ENCODE measurements at places on chromosomes 12 and 14. TPM values are rescaled to one million over a fixed set of nuclear protein-coding genes. Genes with fewer than 3 reads are reported as not detected.

DNA sequence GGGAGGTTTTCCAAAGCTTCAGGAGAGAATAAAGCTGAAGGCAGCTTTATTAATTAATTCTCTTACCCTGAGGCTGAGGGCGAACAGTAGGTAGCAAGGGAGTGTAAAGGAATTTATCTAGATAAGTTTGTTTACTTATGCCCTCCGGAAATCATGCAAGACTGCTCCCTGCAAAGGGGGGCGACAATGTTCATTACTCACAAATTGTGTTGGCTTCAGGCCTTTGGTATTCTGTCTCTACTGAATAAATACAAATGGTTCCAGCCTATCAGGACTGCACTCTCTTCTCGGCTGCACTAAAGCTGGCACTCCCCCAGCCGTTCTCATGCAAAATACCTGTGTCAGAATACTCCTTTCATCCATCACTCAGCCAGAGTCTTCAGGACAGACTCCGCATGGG, 120.8 kb downstream of the PPHLN1 start:
- H3K27ac ChIP-seq, result no peak overlapping the region
- peaks cover 44% of the 10 kb centered on the region for H3K36me3 ChIP-seq
- no peak overlapping the region for H3K4me3 ChIP-seq
- peaks cover 16% of the 10 kb centered on the region for H3K4me1 ChIP-seq

GRCh38 chr12:62299617-62300016, 39.4 kb downstream of the USP15 start:
- H3K27ac ChIP-seq, result no peak overlapping the region
- H3K4me1 ChIP-seq, result peaks cover 41% of the 10 kb centered on the region
- no peaks in the 10 kb centered on the region for H3K27me3 ChIP-seq

Gene CLEC7A
- total RNA-seq, result 1.3 TPM

DNA sequence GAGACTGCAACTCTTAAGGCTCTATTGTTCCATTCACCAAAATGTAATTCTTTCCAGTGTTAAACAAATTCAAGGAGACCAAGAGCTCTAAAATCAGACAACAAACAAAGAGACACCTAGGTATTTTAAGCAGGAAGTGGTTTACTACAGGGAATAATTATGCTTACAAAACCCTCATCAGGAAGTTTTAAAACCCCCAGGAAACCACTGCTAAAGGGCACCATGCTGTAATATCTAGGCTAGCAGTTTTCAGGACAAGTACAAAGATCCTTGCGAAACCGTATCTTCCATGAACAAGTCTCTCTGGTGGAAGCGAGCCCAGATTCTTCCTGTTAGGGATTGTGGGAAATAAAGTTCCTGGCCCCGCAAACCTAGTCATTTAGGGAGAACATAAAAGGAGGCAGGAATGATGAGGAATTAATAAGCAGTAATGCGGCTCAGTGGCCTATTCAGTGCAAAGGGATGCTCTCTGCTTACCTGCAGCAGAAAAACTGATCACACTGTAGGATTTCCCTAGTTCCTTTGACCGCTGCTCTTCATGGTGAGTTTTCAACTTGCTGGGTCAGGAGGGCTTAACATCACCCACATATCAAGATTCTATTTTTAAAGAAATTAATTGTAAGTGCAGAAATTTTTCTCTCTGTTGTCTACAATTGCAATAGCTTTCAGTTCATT, 42.8 kb downstream of the ACSM4 start:
- H3K4me3 ChIP-seq, result no peak overlapping the region
- DNase-seq, result no peak
- no peaks in the 10 kb centered on the region for H3K4me1 ChIP-seq
- no peaks in the 10 kb centered on the region for H3K36me3 ChIP-seq

Gene PTPRO
- 0.82 TPM for total RNA-seq

GRCh38 chr14:40218282-40218941, 786.2 kb upstream of the FBXO33 start:
- no peak overlapping the region for H3K27ac ChIP-seq
- no peaks in the 10 kb centered on the region for H3K27me3 ChIP-seq
- H3K36me3 ChIP-seq, result no peaks in the 10 kb centered on the region
- DNase-seq, result no peak
- H3K4me1 ChIP-seq, result no peaks in the 10 kb centered on the region

DNA sequence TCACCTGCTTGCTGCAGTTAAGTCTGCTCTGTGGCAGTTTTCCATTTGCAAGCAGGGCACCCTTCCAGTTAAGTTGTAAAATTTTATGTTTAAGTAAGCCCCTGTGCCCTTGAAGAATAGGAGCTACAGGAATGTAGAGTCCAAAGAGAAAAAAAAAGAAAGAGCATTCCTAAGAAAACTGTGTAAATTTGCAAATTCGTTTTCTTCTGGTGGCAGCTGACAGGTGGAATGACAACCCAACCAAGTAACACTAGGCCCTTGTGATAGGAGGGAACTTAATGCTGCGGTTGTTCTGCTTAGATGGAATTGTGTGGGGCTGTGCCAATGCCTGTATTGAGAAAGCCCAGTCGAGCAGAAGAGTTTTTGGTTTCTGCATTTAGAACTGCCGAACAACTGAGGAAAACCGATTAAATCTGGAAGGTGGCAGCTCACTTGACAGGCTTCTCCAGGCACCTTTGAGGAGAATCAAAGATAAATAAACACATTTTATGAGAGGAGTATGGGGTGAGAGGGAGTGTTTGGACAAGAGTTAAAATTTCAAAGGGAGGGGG, 280.0 kb downstream of the RAD51B start:
- DNase-seq, result no peak
- H3K4me3 ChIP-seq, result no peak overlapping the region
- H3K27ac ChIP-seq, result no peak overlapping the region

DNA sequence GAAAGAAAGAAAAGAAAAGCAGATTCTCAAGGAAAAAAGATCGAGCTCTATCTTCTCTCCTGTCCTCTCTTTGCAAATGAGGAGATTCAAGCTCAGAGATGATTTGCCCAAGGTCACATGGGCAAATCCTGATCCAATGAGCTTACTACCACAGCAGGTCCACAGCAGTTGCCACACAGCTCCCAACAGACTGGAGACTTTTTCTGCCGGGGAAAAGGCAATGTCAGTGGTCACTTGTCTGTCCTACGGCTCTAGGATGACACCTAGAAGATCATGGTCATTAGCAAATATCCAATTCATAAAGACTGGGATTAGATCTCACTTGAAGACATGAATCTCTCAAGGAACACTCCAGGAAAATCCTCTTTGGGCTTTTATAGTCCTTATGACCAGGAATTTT, 58.8 kb downstream of the TTC7B start:
- H3K36me3 ChIP-seq, result no peaks in the 10 kb centered on the region
- H3K27ac ChIP-seq, result peak overlapping the region; percentile 80
- no peaks in the 10 kb centered on the region for H3K27me3 ChIP-seq
- peak overlapping the region; percentile 72 for H3K4me3 ChIP-seq
- peaks cover 29% of the 10 kb centered on the region for H3K4me1 ChIP-seq

Gene VDR
- total RNA-seq, result 0.33 TPM

DNA sequence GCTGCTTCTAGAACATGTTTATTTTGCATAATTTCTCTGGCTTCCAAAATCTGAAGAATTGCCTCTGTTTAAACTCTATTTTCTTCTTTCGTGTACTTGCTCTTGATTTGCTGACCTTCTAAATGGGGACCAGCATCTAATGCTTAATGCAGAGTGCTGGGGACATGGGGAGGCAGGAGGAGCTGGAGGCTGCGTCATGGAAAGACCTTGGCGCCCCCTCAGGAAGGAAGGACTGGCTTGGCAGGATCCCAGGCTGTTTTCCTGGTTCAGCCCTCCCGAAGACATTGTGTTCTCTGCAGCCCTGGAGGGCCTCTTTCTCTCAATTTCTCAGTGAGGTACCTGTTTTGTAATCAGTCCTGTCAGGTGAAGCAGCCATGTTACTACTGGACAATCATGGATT, 5.5 kb downstream of the PRKCH start:
- peaks cover 12% of the 10 kb centered on the region for H3K27me3 ChIP-seq
- peaks cover 43% of the 10 kb centered on the region for H3K4me1 ChIP-seq
- H3K36me3 ChIP-seq, result no peaks in the 10 kb centered on the region
- peak; percentile 76 for DNase-seq
- H3K4me3 ChIP-seq, result peak overlapping the region; percentile 26

GRCh38 chr12:53829130-53829819, 77.5 kb upstream of the CISTR start:
- H3K4me1 ChIP-seq, result no peaks in the 10 kb centered on the region
- H3K27me3 ChIP-seq, result peaks cover 68% of the 10 kb centered on the region
- H3K36me3 ChIP-seq, result no peaks in the 10 kb centered on the region
- H3K27ac ChIP-seq, result no peak overlapping the region
- no peak for DNase-seq

DNA sequence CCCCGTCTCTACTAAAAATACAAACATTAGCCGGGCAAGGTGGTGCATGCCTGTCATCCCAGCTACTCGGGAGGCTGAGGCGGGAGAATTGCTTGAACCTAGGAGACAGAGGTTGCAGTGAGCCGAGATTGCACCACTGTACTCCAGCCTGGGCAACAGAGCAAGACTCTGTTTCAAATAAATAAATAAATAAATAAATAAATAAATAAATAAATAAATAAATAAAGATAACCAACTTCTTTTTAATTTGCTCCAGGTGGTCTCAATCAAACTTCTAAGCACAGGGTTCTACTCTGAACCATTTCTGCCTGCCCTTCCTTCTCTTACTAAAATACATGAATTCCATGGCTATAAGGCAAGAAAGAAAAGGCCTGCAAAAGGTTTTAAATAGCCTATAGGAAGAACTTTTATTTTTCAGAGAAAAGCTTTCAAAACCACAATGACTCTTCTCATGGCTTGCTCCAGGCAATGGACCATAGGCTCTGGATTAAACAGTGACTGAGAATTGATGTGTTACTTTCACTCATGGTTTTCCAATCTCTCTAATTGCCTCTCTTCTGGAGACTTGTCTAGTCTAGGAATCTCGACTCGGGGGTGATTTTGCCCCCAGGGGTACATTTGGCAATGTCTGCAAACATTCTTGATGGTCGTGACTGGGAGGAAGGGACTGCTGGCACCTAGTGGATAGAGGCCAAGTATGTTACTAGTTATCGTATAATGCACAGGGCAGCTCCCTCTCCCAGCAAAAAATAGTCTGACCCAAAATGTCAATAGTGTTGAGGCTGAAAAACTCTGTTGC, 14.4 kb downstream of the IGF1 start:
- no peak overlapping the region for H3K4me3 ChIP-seq
- H3K27me3 ChIP-seq, result no peaks in the 10 kb centered on the region
- H3K27ac ChIP-seq, result no peak overlapping the region
- peaks cover 5% of the 10 kb centered on the region for H3K4me1 ChIP-seq
- H3K36me3 ChIP-seq, result no peaks in the 10 kb centered on the region
- DNase-seq, result no peak

- peaks cover 33% of the 10 kb centered on the region for H3K4me1 ChIP-seq
- no peaks in the 10 kb centered on the region for H3K27me3 ChIP-seq
- H3K27ac ChIP-seq, result peak overlapping the region; percentile 80
- no peak for DNase-seq
Observed at GRCh38 chr12:54249489-54249888, 30.4 kb downstream of the CBX5 start.

DNA sequence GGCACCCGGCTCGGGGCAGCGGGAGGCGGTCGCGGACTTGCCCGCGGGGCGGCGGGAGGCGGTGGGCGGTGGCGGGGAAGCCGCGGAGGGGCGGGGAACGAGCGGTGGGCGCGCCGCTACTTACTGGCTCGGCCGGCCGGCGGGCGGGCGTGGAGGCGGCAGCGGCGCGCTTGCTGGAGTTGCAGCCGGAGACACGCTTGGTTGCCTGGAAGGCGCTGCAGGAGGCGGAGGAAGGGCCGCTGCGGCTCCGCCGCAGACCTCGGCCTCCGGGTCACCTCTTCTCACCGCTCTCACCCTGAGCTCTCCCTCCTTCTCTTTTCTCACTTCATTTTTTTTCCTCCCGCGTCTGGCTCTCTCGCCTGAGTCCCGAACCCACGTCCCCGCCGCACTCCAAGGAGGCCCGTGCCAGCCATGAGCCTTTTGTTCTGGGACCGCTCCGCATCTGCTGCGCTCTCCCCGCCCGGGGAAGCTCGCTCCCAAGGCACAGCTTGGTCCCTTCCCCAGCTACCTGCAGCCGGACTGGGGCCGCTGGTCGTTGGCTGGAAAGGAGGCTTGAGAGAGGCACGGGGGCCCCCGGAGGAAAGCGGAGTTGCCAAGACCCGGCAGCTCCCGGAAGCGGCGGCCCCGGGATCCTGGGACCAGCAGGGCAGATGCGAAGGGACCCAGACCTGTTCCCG, 592 bp upstream of the KCNK10 start:
- H3K4me1 ChIP-seq, result peaks cover 20% of the 10 kb centered on the region
- no peaks in the 10 kb centered on the region for H3K36me3 ChIP-seq
- H3K27me3 ChIP-seq, result peaks cover 100% of the 10 kb centered on the region
- peak overlapping the region; percentile 57 for H3K4me3 ChIP-seq

- no peak for DNase-seq
- H3K4me3 ChIP-seq, result no peak overlapping the region
- H3K4me1 ChIP-seq, result no peaks in the 10 kb centered on the region
- no peaks in the 10 kb centered on the region for H3K27me3 ChIP-seq
- H3K36me3 ChIP-seq, result no peaks in the 10 kb centered on the region
Observed at GRCh38 chr12:76186131-76186906, 101.8 kb upstream of the NAP1L1 start.

DNA sequence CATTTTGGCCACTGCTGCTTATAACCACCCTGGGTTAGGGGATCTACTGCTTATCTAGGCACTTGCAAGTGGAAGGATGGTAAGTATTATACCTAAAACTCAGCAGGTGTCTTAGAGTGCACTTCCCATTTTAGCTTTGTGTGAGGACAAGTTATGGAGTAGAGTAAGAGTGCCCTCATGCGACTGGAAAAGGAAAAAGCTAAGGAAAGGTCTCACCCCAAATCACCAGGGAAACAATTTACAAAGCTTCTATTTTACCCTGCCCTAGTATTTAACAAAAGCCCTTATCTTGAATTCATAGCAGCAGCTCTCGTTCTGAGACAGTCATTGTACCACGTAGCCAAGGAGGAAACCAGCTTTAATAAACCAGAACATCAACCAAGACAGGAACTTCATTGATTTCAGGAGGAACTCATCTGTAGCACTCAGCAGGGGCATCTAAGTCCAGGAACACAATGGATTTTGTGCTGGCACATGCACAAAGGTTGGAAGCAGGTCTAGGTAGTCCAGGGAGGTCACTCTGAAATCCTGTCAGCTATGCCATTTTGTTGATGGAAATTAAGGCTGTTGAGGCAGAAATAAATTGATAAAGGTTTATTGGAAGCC, 2.9 kb downstream of the RDH12 start:
- no peaks in the 10 kb centered on the region for H3K4me1 ChIP-seq
- DNase-seq, result no peak
- no peaks in the 10 kb centered on the region for H3K27me3 ChIP-seq
- H3K27ac ChIP-seq, result no peak overlapping the region
- H3K36me3 ChIP-seq, result no peaks in the 10 kb centered on the region

DNA sequence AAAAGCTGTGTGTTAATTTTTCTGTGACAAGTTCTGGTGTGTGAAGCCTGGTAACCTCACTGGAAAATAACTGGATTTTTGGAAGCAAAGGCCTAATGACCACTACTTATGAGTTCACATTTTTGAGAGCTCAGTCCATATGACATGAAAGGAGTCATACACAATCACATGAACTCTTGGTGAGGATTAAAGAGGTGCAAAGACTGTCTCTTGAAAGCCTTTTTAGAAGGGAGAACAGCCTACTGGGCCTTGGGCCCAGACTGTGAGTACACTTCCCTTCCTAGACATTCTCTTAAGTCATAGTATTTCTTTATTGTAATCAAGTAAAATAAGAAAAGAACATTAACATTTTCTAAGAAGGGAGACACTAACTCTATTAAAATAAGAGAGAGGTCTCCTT, 176.1 kb downstream of the BCAT1 start:
- DNase-seq, result no peak
- no peaks in the 10 kb centered on the region for H3K27me3 ChIP-seq
- no peak overlapping the region for H3K27ac ChIP-seq

All from left ventricle myocardium inferior (tissue), 1 donor.